Aorta (tissue), 5 donors: ENCODE measurements at places on chromosomes 11 and 22. TPM values are rescaled to one million over a fixed set of nuclear protein-coding genes. Genes with fewer than 3 reads are reported as not detected.

The PIH1D2 gene
- total RNA-seq: 1.4 TPM

The KCTD21 gene
- 14.0 TPM for total RNA-seq

DNA sequence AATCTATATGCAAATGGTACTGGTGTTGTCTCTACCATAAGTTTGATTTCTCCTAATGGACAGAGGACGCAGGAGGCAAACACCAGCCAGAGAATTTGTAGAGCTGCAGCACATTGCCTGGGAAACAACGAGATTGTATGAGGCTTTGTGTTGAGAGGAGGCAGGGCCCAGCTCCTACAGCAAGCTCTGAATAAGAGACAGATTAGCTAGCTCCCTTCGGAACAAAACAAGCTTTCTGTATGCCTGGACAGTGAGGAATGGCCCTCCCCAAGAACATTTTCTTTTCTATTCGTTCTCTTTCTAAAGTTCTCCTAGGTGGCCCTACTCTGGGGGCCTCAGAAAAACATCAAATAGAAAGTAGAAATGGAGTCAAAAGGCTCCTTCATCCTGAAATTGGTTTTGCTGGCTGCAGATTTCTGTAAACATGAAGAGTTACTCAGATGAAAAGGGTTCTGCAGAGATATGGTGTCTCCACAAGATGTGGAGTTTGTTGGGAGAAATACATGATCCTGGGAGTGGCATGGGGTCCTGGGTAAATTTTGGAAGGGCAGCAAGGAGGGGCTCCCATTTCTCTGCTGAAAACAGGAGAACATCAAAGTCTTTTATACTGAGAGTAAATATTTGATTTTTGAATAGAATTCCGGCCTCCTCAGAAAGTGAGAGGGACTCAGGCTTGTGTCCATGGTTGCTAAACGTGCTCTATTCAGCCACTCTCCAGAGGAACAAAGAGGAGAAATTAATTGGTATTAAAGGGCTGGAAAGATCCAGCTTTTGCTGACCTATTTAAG, 6.8 kb upstream of the HEPACAM start:
- no peaks in the 10 kb centered on the region for H3K4me1 ChIP-seq
- H3K27me3 ChIP-seq: no peaks in the 10 kb centered on the region
- H3K36me3 ChIP-seq: no peaks in the 10 kb centered on the region
- H3K4me3 ChIP-seq: no peak overlapping the region

DNA sequence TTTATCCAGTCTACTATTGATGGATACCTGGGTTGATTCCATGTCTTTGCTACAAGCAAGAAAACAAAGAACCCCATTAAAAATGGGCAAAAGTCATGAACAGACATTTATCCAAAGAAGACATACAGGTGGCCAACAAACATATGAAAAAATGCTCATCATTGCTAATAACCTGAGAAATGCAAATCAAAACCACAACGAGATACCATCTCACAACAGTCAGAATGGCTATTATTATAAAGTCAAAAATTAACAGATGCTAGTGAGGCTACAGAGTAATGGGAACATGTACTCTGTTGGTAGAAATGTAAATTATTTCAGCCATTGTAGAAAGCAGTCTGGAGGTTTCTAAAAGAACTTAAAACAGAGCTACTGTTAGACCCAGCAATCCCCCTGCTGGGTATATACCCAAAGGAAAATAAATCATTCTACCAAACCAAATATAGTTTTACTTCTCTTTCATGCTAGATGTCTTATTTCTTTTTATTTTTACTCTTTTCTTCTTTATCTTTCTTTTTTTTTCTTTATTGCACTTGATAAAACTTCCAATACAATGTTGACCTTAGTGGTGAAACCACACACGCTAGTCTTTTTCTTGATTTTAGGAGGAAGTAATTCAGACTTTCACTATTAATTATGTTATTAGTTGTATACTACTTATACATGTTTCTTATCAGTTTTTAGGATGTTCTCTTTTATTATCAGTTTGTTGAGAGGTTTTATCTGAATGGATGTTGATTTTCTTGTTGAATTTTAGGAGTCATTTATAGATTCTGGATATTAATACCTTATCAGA, 14.3 kb downstream of the TRIM22 start:
- DNase-seq: no peak
- H3K36me3 ChIP-seq: peaks cover 2% of the 10 kb centered on the region
- H3K27me3 ChIP-seq: no peaks in the 10 kb centered on the region
- H3K27ac ChIP-seq: no peak overlapping the region

GRCh38 chr11:33743291-33743690, 7.1 kb upstream of the CD59 start:
- no peak overlapping the region for H3K27ac ChIP-seq
- no peaks in the 10 kb centered on the region for H3K27me3 ChIP-seq
- H3K4me1 ChIP-seq: no peaks in the 10 kb centered on the region
- H3K36me3 ChIP-seq: peaks cover 5% of the 10 kb centered on the region
- no peak for DNase-seq
